CD4-positive, alpha-beta T cell treated with Interleukin-15 for 4 hours (primary cell): ENCODE measurements at places on chromosomes 11 and 22.

DNA sequence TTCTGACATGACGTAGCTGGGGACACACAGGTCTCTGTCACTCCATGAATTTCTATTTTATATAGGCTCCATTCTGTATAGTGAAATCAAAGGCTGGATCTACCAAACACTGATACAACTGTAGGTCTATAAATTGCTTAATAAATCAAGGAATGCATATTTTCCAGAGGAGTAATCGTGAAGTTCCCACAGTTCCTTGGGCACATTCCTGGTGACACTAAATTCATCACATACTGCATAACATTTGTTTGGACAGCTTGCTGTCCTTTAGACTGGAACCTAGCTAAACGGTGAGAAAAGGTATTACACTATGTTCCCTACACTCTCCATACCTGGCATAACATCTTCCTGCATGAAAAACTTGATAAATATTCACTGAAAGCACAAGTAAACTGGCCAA, 41.6 kb upstream of the UCP3 start:
- no peak for DNase-seq

DNA sequence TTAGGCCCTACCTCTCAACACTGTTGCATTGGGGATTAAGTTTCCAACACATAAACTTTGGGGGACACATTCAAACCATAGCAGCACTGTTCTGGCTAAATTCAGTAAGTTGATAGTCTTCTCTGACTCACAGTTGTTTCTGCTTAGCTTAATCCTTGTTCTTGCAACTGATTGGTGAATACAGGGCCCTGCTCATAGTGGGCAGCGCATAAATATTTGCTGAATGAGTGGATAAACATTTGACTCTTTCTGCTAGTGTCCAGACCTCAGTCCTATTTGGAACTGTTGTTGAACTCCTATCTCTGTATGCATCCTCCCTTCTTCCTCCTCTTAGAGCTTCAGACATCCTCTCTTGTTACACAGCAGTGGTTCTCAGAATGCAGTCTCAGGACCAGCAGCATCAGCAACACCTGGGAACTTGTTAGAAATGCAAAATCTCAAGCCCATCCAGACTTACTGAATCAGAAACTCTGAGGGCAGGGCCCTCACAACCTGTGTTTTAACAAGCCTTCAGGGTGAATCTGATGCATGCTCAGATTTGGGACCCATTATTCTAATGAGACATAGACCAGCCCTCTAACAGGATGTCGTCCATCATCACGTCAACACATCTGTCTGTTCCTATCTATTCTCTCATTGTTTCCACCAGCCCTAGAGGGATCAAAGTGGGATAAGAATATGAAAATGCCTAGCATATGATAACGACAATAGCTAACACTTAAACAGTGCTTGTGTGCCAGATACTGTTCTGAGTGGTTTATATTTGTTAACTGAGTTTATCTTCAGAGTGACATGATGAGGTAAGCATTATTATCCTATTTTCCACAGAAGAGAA, 22.3 kb downstream of the SPON1 start:
- no peak for DNase-seq

DNA sequence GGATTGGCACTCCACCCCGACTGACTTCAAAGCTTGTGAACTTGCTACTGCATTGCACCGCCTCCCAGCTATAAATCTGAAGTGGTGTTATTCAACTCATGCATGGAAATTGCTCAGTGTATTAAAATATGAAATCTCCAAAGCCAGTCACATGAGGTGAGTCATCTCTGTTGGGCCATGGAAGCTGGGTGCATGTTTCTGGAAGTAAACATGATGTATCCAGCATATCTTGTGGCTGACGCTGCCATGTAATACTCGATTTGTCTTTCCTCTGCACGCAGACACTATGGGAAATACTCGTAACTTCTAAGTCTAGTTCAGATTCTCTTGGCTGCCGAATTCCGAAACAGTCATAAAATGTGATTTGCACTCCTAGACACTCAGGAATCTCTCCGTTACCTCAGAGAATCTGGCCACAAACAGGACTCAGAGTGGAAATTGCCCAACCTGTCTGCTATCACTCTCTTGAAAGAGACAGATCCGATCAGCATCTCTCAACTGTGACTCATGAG, 154.9 kb upstream of the MPPED2 start:
- DNase-seq, result no peak

- no peak for DNase-seq
These were observed 48.6 kb downstream of the FLRT1 start for GRCh38 chr11:64084146-64084950.

- no peak for DNase-seq
These were observed 2.8 kb upstream of the TNFRSF13C start for GRCh38 chr22:41929418-41929810.

GRCh38 chr11:31903225-31904074, 92.3 kb upstream of the PAX6 start:
- no peak for DNase-seq

DNA sequence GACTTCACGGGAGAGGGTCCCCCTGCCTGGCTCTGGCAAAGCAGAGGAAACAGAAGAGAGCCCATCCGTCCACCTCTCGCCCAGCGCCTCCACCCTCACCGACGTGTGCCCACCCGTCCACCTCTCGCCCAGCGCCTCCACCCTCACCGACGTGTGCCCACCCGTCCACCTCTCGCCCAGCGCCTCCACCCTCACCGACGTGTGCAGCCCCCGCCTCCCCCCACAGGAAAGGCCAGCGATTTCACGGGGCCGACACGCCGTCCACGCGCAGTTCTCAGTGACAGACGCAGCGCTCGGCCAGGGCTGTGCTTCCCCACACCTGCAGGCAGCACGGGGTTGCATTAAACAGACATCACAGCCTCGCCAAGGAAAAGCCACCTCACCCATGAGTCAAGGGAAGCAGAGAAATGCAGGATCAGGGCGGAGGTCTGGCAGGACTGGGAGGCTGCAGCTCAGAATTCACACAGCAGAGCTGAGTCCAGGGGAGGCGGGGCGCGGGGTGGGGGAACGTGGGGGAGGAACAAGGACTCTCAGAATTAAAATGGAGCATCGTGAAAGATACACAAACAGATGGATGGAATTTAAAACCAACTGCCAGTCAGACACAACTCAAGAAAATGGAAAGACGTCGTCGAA, 377.7 kb downstream of the BRD1 start:
- no peak for DNase-seq

GRCh38 chr11:78076733-78077403, 2.8 kb downstream of the NDUFC2 start:
- no peak for DNase-seq

- no peak for DNase-seq
These were observed 66.7 kb upstream of the CAPRIN1 start for GRCh38 chr11:33984682-33985389.

- DNase-seq, result no peak
These were observed 35.9 kb upstream of the GRK2 start for GRCh38 chr11:67230406-67230805.

DNA sequence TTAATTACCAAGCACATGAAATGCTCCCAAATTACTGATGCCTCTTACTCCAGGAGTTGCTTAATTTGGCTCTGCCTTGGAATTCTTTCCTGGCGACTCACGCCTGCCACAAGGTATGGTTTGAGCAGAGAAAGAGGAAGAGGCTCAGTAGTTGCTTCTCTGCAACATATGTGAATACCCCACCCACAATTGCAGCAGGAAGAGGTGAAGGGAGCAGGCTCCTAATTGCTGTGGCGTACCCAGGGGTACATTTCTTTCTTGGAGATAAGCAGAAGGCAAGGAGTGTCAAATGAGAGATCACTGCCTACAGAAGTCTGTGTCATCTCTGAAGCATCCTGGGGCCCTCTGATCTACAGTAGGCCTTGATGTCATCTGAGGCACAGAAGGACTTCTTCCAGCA, 10.6 kb upstream of the NNMT start:
- no peak for DNase-seq

DNA sequence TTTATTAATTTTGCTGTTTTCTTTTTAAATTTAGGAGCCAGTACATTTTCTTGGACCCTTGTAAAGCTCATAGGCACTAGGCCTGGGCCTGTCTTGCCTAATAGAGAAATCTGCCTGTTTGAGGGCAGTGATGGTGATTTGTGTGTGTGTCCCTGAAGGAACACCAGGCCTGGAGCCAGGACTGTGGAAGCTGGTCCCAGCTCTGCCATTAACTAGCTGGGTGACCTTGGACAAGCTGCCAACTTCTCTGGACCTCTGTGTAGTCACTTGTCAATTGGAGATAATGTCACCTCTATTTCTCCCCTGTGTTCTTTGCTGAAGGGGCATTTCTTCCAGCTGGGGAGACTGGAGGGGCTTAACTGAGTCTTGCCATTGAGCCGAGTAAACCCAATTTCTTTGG, 16.0 kb upstream of the FTH1 start:
- no peak for DNase-seq

- DNase-seq, result no peak
These were observed 9.9 kb downstream of the NIPSNAP1 start for GRCh38 chr22:29570912-29571549.

DNA sequence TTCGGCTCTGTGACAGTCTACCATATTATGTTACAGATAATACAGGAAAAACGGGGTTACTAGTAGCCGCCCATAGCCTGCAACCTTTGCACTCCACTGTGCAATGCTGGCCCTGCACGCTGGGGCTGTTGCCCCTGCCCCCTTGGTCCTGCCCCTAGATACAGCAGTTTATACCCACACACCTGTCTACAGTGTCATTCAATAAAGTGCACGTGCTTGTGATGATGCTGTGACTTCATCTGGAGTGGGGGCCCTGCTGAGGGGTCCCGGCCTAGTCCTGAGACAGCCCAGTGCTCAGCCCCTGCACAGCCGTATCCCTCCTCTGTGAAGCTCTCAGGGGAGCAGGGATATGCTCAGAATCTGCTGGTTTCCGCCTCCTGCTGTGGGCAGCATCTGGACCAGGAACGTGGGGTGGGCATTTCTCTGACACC, 1.2 kb downstream of the IFITM1 start:
- no peak for DNase-seq

DNA sequence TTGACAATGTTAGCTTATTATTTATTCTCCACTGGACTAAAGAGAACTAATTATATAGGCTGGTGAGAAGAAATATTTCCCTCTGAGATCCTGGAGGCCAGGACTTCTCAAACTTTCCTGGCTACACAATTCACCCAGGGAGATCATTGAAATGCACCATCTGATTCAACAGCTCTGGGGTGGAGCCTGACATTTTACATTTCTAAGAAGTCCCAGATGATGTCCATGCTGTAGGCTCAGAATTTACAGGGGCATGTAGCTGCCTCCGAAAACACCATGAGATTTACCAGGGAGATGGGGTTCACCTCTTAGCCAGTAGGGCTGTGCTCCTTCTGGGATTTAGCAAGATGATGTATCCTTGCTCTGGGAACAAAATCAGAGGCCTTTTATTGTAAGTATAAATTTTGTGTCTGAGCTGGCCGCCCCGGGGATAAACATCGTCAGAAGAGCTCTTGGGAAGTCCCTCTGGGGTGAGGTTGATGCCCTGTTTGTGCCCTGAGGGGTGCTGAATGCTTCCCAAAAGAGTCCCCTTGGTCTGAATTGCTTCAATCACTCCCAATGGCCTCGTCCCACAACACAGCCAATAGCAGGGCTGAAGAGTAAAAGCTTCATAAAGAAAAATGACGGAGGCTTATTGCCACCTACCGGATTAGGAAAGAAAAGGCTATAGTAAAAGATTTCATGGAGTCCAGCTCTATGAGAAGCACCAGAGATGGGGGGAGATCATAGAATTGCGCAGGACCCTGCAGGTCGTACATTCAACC, 33.4 kb upstream of the API5 start:
- no peak for DNase-seq

DNA sequence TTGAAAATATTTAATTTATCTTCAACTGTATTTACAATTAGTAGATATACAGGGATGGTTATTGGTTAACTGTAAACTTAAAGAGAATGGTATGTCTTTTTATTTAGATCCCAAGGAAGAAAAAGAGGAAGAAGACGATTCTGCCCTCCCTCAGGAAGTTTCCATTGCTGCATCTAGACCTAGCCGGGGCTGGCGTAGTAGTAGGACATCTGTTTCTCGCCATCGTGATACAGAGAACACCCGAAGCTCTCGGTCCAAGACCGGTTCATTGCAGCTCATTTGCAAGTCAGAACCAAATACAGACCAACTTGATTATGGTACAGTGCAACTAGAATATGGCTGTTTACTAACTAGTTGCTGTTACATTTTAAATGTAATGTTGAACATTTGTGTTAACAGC, 12.7 kb upstream of the CNTF start:
- no peak for DNase-seq

DNA sequence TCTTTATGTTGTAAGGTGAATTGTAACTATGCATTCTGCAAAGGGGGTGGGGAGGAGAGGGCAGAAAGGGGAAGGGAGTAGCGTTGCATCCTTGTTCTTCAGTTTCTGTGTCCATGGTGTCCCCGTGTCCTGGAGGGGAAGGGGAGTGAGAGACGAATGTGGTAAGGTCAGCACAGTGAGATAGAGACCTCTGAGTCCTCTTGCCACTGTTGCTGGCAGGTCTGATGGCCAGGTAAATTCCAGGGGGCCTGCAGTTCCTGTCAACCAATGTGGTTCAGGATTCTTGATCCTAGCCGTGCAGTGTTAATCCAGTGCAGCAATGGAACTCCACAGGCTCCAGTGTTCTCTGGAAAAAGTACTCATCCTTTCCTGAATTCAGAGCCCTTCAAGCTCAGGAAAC, 14.6 kb upstream of the ADSL start:
- DNase-seq, result no peak

GRCh38 chr11:43234881-43235280, 76.9 kb upstream of the API5 start:
- DNase-seq, result no peak

DNA sequence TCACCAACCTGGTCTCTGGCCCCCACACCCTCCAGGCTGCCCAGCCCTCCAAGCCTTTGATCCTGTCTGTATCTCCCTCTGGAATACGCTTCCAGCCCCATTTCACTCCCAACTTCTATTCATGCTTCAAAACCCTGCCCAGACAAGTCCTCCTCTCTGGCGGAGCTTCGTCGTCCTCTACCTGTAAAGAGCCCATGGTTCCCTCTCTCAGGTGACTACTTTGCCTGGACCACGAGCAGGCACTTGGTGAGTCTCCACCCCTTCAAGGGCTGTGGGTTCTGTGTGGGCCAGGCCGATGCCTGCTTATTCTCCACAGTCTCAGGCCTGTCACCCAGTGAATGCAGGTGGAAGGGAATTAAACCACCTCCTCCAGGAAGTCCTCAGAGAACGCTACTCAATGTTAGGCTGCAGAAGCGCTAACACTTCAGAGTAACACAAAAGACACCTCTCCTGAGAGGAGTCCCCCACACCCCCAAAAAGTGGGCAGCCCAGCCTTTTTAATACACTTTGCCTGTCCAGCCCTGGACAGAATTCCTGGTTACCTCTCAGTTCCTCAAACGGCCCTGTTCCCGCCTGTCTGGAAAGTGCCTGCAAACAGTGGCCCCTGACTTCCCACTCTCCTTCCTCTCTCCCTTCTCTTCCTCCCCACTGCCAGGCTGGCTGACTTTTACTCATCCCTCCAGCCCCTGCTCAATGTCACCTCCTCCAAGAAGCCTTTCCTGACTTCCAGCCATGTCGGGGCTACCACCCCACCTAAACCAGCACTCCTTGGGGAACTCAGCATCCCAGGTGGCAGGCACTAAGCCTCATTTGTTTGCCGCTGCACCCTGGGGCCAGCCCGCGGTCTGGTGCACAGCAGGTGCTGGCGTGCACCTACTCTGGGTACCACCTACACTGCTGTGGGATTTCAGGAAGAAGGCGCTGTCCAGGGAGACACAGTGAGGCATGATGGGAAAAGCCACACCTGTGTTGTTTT, 9.0 kb downstream of the RAC2 start:
- no peak for DNase-seq

- no peak for DNase-seq
These were observed 247.0 kb downstream of the ST3GAL4 start for GRCh38 chr11:126602349-126602940.

- no peak for DNase-seq
These were observed 102.4 kb upstream of the FIBIN start for GRCh38 chr11:26891501-26891900.

GRCh38 chr11:12454782-12455181, 77.4 kb downstream of the PARVA start:
- DNase-seq, result no peak
